Activated naive CD8-positive, alpha-beta T cell treated with anti-CD3 and anti-CD28 coated beads for 36 hours (primary cell): ENCODE measurements at places on chromosomes 7 and 10.

DNA sequence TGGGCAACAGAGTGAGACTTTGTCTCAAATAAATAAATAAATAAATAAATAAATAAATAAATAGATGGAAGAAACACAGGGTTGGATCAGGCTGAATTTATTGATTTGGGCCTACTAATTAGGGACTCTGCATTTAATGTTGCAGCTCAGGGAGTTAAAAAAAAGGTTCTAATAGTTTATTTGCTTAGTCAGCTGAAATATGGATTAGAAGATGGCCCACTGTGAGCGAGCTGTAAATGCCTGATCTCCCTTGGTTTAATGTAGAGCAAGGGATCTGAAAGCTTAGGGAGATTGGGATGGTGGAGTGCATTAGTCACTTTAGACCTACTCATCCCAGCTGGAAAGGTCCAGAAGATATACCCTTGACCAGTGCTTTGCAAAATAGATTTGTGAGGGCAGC lies 25.1 kb upstream of the PDIA4 start:
- DNase-seq, result no peak

DNA sequence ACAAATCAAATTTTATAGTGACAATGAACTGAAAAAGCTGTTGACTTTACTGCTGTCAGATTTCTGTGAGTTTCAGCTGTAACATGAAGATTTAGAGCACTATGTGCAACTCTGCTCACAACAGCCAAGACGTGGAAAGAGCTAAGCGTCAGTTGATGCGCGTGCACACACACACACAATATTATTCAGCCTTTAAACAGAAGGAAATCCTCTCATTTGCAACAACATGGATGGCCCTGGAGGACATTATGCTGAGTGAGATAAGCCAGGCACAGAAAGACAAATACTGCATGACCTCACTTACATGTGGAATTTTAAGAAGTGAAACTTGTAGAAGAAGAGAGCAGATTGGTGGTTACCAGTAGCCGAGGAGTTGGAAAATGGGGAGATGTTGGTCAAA lies 82.8 kb upstream of the FRMD4A start:
- no peak for DNase-seq

DNA sequence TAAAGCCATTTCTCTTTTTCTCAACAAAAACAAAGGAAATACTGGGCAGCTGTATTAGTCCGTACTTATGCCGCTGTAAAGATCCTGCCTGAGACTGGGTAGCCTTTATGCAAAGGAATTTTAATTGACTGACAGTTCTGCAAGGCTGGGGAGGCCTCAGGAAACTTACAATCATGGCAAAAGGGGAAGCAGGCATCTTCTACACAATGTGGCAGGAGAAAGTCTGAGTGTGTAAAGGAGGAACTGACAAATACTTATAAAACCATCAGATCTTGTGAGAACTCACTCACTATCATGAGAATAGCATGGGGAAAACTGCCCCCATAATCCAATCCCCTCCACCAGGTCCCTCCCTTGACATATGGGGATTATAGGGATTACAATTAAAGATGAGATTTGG lies 264.3 kb downstream of the SEMA3A start:
- DNase-seq, result no peak

- DNase-seq, result no peak
These were observed 42.5 kb upstream of the LRGUK start for GRCh38 chr7:134084488-134085144.

DNA sequence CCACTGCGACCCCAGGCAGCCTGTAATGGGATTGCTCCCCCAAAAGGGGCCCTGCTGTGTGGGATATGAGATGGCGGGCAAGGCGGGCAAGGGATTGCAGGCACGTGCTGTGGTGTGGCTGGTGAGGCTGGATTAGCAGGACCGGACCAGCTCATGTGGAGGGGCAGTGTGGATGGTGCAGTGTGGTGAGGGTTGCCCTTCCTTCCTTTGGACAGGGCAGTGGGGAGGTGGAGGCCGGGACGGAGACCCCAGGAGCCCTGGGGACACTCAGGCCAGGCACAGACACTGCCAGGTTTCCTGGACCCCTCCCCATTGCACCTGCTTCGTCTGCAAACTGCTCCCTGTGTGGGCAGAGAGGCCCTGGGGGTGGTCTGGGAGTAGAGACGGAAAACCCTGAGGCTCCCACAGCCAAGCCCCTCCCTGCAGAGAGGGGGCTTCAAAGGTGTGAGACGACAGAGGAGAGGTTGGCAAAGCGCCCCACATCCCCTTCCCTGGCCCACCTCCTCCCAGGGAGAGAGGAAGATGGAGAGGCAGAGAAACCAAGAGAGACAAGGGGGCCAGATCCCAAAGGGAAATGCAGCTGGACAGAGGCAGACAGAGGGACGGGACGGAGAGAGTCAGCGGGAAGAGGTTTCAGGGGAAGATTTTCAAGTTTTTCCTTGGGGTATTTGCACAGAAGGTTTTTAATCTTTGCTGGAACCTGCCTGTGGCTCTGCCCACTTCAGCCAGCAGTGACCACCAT lies 89.2 kb downstream of the MICALL2 start:
- no peak for DNase-seq

DNA sequence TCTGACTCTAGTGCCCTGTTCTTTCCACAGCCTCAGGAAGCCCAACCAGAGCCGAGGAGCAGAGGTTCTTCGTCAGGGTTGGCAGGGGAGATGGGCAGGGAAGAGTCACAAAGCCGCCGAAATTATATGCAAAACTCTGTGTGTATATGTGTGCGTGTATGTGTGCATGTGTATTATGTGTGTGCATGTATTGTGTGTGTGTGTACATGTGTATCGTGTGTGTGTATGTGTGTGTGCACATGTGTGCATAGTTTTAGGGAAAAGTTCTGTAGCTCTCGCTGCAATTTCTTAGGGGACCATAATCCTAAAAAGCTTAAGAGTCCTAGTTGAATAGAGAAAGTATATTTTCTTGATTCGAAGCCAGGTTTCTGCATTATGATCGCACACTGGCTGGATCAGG lies 17.0 kb downstream of the DNAJB12 start:
- DNase-seq, result no peak
